GM23338 (cell line): ENCODE measurements at places on chromosomes 6 and 20. TPM values are rescaled to one million over a fixed set of nuclear protein-coding genes. Genes with fewer than 3 reads are reported as not detected.

GRCh38 chr6:152268846-152269442, 368.2 kb downstream of the SYNE1 start:
- DNase-seq, result no peak

DNA sequence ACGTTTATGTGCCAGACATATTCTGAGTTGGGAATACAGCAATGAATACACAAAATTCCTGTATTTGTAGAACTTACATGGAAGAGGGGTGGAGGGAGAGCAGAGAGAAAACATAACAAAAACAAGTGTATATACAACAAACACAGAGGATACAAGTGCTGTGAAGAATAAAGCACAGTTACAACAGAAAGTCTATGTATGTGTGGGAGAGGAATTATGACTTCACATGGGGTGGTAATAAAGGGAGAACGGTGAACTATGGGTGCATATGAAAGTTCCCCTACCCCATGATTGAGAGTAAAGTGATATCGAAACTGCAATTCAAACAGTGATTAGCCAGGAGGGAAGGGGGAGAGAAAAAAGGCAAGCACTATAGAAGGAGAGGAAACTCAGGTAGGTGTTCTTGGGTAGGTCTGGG, 24.6 kb downstream of the HBS1L start:
- no peak for DNase-seq

DNA sequence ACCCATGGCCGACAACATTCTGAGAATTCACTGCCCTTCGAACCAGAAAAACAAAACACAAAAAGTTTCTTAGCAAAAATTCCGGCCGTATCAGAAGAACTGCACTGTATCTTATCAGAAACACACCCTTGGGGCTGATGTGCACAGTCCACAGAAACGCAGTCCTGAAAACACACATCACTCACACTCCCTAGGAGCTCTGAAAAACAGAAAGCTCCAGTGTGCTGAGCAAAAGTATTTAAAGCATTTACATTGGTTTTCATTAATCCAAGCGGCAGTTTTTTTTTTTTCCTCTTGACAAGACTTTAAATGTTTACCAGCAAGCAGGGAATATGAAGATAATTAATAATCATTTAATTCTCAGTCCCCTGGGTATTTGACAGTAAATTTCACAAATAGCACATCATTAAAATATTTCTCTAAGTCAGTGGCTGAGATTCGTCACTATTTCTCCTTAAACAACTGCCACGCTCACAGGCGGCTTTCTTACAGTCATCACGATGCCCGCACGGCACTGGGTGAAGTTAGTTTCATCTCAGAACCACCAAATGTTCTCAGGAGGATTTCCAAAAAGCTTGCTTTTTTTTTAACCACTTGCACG, 13.3 kb downstream of the NFATC2 start:
- no peak for DNase-seq

DNA sequence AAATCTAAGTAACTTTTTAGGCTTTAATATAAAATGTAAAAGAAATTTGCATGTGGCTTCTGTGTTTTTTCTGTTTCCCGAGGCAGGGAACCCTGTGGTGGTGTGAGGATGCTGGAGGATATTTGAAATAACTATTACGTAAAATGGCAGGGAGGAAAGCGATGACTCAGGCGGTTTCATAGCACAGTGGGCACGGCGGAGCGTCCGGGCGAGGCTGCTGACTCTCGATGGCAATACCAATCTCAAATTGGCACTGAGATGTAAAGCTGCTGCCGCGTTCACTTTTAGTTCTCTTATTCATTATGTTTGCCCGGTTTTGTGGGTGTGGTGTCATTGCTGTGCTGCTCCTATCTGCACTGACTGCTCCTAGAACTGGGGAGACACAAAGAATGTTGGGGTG, 254.3 kb downstream of the THBS2 start:
- no peak for DNase-seq

NKX2-4 gene
- total RNA-seq, result 0.35 and 2.1 TPM in 2 replicates

RIMS1 gene
- total RNA-seq, result 3.9 and 4.0 TPM in 2 replicates
